ENCODE measurements at places on chromosomes 1 and 21.

DNA sequence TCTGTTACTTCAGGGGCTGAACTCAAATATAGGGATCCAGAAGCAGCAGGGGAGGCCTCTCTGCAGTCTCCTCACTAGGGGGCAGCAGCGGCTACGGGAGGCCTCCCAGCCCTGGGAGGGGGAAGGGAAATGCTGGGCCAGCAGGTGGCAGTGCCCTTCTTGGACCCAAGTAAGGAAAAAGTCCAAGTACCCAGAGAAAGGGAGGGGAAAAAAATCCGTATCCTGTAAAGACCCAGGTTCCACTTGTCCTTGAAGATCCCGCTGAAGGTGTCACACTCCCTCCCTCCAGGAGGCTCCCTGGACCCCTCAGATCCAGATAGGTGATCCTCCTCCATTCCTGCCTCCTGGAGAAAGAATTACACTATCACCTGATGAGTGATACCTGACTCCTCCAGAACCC, 14.1 kb upstream of the NUAK2 start:
- no peaks in the 10 kb centered on the region for H3K36me3 ChIP-seq
- H3K27ac ChIP-seq, result no peak overlapping the region
- no peaks in the 10 kb centered on the region for H3K4me1 ChIP-seq
- peak; percentile 78 for DNase-seq

- peaks cover 2% of the 10 kb centered on the region for H3K4me1 ChIP-seq
- DNase-seq, result no peak
- H3K27ac ChIP-seq, result no peak within 1 kb of the TSS
- no peaks in the 10 kb centered on the region for H3K36me3 ChIP-seq
Measured at GRCh38 chr1:169427081-169427641, at the start of gene CCDC181. CCDC181 (minus strand) TSS chr1:169427474; CDS start chr1:169424927, 2,547 bp downstream.

DNA sequence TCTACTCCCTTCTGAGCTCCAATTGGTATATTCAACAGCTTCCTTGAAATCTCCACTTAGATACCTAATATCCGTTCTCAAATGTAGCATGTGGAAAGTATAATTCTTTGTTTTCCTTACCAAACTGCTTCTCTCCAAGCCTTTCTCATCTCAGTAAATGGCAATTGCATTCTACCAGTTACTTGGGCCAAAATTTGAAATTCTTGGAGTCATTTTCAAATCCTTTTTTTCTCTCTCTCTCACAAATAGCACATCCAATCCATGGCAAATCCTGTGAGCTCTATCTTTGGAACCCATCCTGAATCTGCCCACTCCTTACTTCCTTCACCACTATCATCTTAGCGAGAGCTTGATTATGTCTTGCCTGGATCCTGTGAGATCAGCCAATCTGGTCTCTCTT, 39.3 kb upstream of the SLC35F3 start:
- no peaks in the 10 kb centered on the region for H3K36me3 ChIP-seq
- H3K27me3 ChIP-seq, result no peaks in the 10 kb centered on the region
- DNase-seq, result no peak
- H3K4me3 ChIP-seq, result no peak overlapping the region

DNA sequence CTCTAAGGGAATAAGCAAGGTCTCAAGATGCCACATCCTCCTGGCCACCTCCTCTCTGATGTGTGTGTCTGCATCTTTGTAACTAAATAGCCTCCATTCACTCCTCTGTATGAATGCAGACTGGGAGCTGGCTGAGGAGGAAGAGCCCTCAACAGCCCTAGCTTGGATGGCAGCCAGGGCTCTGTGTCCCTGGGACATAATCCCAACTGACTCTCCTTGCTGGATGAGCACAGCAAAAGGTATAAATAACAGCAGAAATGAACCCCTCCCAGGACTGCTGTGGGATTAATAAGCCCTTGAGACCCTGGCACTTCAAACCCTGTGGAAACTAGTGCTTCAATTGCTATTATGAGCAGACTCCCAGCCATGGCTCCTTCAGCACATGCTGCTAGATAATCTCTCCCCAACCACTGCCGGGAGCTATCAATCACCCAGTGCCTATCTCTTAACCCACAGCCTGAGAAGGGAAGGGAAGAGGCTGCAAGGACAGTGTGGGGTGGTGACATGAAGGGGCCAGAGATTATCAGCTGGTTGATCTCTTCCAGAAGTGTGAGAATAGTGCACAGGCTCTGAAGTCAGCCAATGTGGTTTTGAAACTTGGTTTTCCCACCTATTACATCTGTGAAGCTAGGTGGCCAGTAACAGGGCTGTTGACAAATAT, 152.2 kb downstream of the TNR start:
- DNase-seq, result peak; percentile 38
- no peaks in the 10 kb centered on the region for H3K4me1 ChIP-seq
- H3K27me3 ChIP-seq, result no peaks in the 10 kb centered on the region
- no peak overlapping the region for H3K27ac ChIP-seq
- H3K4me3 ChIP-seq, result no peak overlapping the region

DNA sequence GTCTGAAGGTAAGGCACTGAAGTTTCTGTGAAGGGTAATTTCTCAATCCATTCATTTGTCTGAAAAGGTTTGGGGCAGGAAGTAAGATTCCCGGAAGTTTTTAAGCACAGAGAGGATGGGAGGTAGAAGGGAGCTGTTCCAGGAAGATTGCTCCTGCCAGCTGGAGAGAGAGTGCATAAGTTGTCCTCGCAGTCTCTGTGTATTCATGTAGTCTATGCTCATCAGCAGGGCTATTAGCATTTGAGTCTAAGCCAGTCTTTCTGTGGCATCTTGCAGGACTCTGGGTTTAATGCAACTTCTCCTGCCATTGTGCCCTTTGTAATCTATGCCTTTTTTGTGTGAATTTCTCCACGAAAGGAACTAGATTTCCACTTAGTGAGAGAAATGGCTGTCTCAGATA, 140.8 kb upstream of the FGGY start:
- no peaks in the 10 kb centered on the region for H3K36me3 ChIP-seq
- H3K27me3 ChIP-seq, result no peaks in the 10 kb centered on the region
- no peak overlapping the region for H3K27ac ChIP-seq
- no peak for DNase-seq
- H3K4me3 ChIP-seq, result no peak overlapping the region

GRCh38 chr1:55559161-55559611, 344.0 kb upstream of the USP24 start:
- DNase-seq, result no peak
- H3K4me1 ChIP-seq, result no peaks in the 10 kb centered on the region
- no peaks in the 10 kb centered on the region for H3K36me3 ChIP-seq
- H3K27me3 ChIP-seq, result no peaks in the 10 kb centered on the region
- no peak overlapping the region for H3K27ac ChIP-seq
- H3K4me3 ChIP-seq, result no peak overlapping the region

- no peak overlapping the region for H3K4me3 ChIP-seq
- H3K27me3 ChIP-seq, result no peaks in the 10 kb centered on the region
- no peak for DNase-seq
- no peaks in the 10 kb centered on the region for H3K36me3 ChIP-seq
- no peak overlapping the region for H3K27ac ChIP-seq
- no peaks in the 10 kb centered on the region for H3K4me1 ChIP-seq
Measured at GRCh38 chr1:38344716-38345115, 298.1 kb upstream of the POU3F1 start.

GRCh38 chr1:74057719-74058118, 140.3 kb downstream of the LRRIQ3 start:
- no peak overlapping the region for H3K27ac ChIP-seq
- no peak overlapping the region for H3K4me3 ChIP-seq
- no peak for DNase-seq
- no peaks in the 10 kb centered on the region for H3K36me3 ChIP-seq

DNA sequence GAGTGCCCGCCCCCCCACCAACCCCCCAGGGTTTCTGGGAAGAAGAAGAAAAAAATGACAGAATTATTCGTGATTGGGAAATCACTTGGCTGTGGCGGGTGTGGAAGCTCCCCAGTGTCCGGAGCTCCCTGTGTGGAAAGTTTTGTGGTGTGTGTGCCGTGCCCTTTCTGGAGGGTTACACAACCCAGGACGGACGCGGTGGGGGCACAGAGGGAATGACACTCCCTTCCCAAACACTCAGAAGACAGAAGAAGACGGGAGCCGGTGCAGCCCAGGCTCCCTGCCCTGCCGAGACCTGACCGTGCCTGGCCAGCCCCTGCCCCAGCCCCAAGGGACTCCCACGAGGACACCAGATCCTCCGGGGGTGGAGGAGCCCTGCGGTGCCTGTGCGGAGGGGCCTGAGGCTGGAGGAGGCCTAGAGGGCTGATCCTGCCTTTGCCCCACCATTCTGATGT, 33.0 kb upstream of the ADARB1 start:
- H3K4me3 ChIP-seq, result no peak overlapping the region
- H3K4me1 ChIP-seq, result no peaks in the 10 kb centered on the region
- no peak overlapping the region for H3K27ac ChIP-seq
- no peaks in the 10 kb centered on the region for H3K36me3 ChIP-seq

DNA sequence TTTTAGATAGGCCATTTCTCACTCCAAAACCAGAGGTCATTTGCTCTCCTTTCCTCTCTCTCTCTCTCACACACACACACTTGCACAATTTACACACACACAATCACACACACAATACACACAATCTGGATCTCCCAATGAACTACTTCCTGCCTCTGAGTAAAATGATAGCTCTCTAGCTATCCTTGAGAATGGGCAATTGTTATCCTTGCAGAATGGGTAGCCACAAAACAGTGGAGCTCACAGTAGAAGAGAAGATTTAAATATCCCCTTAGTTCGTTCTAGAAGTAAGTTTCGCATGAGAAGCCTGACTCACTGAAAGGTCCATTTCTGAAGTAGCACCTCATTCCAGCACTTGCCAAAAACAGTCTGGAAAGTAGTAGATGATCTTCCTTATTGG, 17.6 kb downstream of the PALMD start:
- no peaks in the 10 kb centered on the region for H3K27me3 ChIP-seq
- no peak overlapping the region for H3K27ac ChIP-seq
- H3K36me3 ChIP-seq, result peaks cover 4% of the 10 kb centered on the region

DNA sequence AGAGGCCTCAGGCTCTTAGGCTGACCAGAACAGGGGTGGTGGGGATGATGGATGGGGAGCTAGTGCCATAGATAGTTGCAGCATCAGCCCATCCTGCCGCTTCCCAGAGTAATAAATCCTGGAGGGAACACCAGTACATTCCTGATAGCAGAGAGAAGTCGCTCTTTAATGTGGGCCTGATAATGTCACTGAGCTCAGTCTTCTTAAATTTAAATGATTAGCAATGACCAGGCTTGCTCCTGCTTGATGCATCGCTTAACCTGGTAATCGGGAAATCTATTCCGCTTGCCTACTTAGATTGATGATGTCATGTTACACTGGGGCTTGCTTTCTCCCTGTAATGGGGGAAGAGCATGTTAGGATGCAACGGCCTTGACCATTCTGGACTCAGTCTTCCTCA, 218.6 kb upstream of the PLXNA2 start:
- H3K4me3 ChIP-seq, result no peak overlapping the region
- no peak for DNase-seq
- no peaks in the 10 kb centered on the region for H3K27me3 ChIP-seq
- H3K4me1 ChIP-seq, result no peaks in the 10 kb centered on the region
- H3K27ac ChIP-seq, result no peak overlapping the region
- H3K36me3 ChIP-seq, result no peaks in the 10 kb centered on the region

- H3K4me3 ChIP-seq, result peak overlapping the region; percentile 68
- no peak for DNase-seq
- peaks cover 33% of the 10 kb centered on the region for H3K4me1 ChIP-seq
- no peaks in the 10 kb centered on the region for H3K27me3 ChIP-seq
- H3K36me3 ChIP-seq, result no peaks in the 10 kb centered on the region
Measured at GRCh38 chr1:85465786-85466134, 801 bp upstream of the DDAH1 start.

DNA sequence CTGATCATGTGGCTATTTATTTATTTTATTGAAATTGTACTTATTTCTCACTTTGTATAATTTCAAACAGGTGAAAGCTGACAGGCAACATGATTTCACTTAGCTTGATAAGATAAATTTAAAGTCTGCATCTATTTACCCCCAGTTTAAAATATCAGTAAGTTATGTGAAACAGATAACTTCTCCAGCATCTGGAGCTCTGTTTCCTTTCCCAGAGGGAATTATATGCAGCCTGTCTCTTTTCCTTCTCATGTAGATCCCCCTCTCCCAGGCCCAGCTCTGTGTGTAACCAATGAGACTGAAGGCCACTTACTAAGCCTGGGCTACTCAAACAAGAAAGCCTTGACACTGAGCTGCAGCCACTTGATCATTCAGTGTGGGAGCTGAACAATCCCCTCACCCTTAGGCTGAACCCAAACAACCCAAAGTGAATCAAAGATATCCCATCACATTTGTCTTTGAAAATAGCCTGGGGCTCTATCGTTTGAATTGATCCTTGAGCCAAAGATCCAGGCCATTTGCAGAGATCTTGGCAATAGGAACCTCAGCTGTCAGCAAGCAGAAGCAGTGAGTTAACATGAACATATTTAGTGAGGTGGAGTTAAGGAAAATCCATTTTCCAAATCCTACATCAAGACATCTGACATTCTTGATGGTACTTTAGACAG, 383.9 kb downstream of the TGFB2 start:
- no peak overlapping the region for H3K4me3 ChIP-seq
- DNase-seq, result no peak
- no peaks in the 10 kb centered on the region for H3K27me3 ChIP-seq
- no peak overlapping the region for H3K27ac ChIP-seq

DNA sequence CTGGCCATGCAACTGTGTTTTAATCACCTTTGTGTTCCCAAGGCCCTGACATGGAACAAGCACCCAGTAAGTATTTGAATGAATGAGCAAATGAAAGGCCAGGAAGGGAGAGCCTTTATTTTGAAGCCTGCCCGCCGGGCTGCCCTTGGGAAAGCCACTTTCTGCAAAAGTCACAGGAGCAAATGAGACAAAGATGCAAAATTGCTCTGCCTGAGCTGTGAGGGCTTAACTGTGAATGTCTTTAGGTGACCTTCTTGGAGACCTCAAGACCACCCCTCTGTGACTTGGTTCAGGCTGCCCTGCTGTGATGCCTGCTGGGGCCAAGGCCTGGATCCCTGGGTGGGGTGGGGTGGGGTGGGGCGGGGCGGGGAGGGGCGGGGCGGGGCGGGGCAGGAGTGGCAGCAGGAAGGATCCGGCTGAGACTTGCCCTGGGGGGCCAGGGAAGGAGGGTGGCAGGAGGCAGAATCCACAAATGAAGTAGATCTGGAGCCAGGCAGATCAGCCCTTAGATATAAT, 54.0 kb downstream of the RUNX3 start:
- no peaks in the 10 kb centered on the region for H3K4me1 ChIP-seq
- no peaks in the 10 kb centered on the region for H3K27me3 ChIP-seq
- no peak overlapping the region for H3K4me3 ChIP-seq
- no peak for DNase-seq

- peaks cover 7% of the 10 kb centered on the region for H3K4me1 ChIP-seq
- no peaks in the 10 kb centered on the region for H3K36me3 ChIP-seq
- no peak for DNase-seq
- no peak overlapping the region for H3K4me3 ChIP-seq
Measured at GRCh38 chr1:175629318-175629694, 114.1 kb downstream of the TNR start.

- H3K27ac ChIP-seq, result no peak overlapping the region
- no peak for DNase-seq
- H3K27me3 ChIP-seq, result no peaks in the 10 kb centered on the region
- H3K36me3 ChIP-seq, result no peaks in the 10 kb centered on the region
Measured at GRCh38 chr1:33133478-33134105, 48.3 kb downstream of the TRIM62 start.

DNA sequence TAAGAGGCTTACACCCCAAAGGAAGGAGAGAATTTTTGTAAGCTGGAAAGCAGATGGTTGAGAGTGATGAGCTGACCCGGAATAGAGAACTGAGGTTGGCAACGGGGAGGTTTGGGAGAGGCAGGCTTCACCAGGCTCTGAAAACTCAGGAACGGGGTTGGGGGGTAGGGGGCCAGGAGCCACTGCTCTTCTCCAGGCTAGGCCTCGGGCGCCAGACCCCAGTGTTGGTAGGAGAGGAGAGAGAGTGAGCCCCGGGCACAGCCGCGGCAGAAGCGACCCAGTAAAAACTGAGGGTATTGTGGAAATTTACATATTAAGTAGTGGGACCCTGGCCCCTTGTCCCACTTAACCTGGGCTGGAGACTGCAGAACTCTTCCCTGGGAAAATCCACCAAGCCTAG, 45.7 kb downstream of the GPR161 start:
- H3K36me3 ChIP-seq, result no peaks in the 10 kb centered on the region
- no peaks in the 10 kb centered on the region for H3K4me1 ChIP-seq
- H3K4me3 ChIP-seq, result no peak overlapping the region
- no peaks in the 10 kb centered on the region for H3K27me3 ChIP-seq

All from liver (tissue), 10 donors.